NCI-H146 (cell line): ENCODE measurements at places on chromosomes 1 and 21.

DNA sequence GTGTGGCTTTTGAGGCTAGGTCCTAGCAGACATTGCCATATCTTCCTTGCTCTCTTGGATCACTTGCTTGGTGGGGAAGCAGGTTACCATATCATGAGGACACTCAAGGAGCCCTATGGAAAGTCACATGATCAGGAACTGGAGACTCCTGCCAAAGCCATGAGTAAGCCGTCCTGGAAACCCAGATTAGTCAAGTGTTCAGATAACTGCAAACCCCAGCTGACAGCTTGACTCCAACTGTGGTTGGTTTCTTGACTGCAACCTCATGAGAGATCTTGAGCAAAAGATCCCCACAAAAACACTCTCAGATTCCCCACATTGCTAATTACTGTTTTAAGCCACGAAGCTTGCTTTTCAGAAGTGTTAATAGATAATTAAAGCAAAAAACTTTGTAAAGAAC lies 58.6 kb downstream of the CACNA1E start:
- DNase-seq, result no peak

DNA sequence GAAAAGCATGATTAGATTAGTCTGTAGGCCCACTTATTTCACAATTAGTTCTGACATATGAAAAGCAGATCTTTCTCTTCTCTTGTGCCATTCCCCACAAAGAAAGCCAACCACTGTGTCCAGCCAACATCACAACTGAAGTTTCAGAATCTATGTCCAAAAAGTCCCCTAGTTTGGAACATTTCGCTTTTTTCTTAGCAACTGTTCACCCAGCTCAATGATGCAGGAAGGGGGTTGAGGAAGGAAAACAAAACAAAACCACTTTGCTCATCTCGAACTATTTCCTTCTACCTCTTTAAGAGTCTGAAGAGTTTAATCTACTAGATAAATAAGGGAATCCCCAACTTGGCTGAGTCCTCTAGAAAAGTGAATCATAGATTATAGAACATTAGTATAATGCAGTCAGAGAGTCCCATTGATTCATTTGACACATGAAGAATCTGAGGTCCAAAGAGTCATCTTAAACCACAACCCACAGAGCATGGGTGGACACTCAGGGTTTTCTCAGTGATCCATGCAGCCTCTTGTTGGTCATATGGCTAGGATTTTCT lies 159.3 kb upstream of the SGIP1 start:
- no peak for DNase-seq

GRCh38 chr1:22753481-22753971 lies 42.9 kb downstream of the EPHB2 start:
- no peak for DNase-seq

- no peak for DNase-seq
Measured at GRCh38 chr1:59568158-59568935, 246.4 kb upstream of the HOOK1 start.

DNA sequence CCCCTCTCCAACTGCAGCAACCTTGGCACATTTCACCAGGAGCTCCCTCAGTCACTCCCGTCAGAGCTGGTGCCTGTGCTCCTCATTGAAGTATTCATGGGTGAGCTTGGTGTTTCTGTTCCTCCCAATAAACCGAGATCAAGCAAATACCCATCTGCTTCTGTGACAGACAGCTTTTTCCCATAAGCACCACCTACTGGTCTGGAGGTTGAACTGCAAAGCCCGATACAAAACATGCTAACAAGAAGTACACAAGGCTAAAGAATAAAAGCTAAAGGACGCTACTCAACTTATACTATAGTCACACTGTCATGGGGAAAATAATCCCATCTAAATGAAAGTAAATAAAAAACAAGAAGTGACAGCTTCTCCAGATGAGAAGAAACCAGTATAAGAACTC lies 111.9 kb upstream of the C21orf91 start:
- DNase-seq, result no peak

- no peak for DNase-seq
Measured at GRCh38 chr1:199956005-199956404, 71.5 kb upstream of the NR5A2 start.

DNA sequence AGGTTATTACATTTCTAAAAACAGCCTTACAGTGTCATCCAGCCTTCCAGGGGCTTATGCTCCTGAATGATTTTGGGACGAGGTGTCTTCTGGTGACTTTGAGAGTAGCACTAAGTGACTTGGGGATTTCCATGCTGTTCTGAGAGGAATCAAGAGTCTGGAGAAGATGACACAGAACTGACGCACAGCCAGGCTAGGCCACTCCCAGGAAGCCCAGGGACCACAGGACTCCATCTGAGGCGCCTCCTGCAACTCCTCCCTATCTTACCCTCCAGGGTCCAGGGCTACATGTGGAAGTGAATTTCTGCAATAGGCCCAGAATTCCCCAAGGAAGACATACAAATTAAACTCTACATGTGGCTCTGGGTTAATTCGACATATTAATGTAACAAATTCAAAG lies 92.5 kb downstream of the SLC25A24 start:
- no peak for DNase-seq

DNA sequence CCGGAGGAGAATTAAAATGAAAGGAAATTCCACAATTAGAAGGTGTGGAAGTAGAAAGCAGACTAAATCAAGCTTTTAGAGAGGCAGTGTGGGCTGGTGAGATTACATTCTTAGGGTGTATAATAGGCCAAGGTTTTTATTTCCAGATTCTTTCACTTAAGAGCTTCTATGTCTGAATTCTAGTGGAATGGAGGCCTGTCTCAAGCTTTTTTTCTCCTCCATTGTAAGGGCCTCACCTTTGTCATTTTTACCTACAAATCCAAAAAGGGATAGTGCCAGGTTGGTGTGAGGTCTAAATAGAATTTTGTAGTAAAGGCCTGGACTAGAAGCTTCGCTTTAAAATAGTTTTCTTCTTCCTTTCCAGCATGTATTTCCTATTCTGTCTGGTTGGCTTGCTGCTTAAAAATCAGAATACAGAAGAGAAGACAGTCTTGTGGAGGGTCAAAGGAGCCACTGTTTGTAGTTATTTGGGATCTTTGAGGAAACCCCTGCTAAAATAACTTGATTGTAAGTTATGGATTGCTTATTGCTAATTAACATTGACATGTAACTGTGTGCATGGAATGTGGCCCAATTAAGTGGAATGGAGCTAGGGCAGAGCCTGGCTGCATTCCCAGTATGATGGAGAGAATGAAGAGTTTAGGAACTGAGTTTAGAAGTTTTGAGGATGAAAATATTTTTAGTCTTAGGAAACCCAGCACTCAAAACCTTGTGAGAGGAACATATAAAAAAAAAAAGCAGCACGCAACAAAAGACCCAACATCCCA lies 162.5 kb upstream of the B3GALT2 start:
- DNase-seq, result no peak

- no peak for DNase-seq
Measured at GRCh38 chr1:45516465-45516864, 5.2 kb downstream of the PRDX1 start.
